ENCODE measurements at places on chromosomes 4 and X.

GRCh38 chr4:38582889-38583470 is 81.0 kb upstream of the KLF3 start:
- no peak for DNase-seq

GRCh38 chr4:77232653-77233052 is 75.6 kb downstream of the CCNG2 start:
- no peak for DNase-seq

GRCh38 chr4:71338846-71339593 is at the start of gene SLC4A4:
TSS of gene SLC4A4 (plus strand) at chr4:71339020.
- DNase-seq = no peak

DNA sequence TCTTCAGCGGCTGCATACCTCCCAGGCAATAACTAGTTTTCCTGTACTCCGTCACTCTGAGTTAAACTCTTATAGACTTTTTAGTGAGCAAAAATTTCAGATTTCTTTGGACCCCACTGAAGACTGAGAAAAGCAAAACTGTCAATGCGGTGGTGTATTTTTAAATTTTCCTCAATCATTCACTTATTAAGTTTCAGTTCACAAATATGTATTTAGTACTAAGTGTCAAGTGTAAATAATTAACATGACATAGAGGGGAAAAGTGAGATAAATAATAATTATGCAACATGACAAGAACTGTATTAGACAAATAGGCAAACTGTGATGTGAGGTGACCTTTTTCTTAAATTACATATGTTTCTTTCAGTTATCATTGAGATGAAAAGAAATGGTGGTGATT is 124.4 kb downstream of the NAF1 start:
- DNase-seq = no peak

- peak; percentile 83 for DNase-seq
These were observed 229.6 kb upstream of the AGTR2 start for GRCh38 chrX:115940888-115941332.

DNA sequence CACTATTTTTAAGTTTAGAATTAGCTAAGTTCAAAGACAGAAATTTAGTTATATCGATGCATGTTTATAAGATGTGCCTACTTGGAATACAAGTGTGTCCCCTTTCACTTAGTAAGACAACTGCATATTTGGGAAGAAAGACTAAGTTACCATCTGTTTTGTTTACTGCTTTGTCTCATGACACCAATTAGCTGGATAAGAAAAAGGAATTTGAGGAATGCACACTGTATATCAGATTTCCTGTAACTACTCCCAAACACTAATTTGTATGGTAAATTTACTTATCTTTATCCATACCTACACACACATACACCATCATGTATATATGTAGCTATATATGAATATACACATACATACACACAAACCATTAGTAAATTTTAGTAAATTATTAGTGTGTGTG is 1442.8 kb upstream of the IGFBP7 start:
- DNase-seq = no peak

GRCh38 chr4:183348706-183349659 is 26.8 kb upstream of the CLDN24 start:
- no peak for DNase-seq

GRCh38 chr4:5162909-5163508 is 111.7 kb downstream of the STK32B start:
- DNase-seq = no peak

- DNase-seq = no peak
These were observed 31.0 kb downstream of the TMSB4X start for GRCh38 chrX:13005661-13006473.

DNA sequence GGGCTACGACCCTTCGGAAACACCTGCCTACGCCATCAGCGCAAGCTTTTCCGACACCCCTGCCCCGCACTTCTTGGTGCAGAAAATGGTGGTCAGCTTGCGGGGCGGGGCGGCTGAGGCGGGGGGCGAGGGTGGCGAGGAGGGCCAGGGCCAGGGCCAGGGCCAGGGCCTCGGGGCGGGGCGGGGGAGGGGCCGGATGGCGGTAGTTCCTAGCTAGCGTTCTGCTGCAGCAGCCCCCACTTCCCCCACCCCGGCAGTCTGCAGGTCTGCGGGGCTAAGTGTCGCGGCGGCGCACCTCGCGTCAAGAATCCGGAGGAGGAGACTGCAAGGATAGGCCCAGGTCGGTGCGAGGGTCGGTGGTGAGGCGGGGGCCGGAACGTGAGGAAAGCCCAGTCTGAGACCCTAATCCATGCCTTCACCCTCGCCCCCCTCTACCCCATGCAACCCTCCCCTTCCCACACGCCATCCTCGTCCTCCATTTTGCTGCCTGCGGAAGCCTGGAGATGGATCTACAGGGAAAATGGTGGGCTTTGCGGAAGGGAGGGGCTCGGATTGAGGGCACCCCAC is 600 bp downstream of the BEX4 start:
- peak; percentile 92 for DNase-seq

GRCh38 chr4:142452161-142452855 is 393.8 kb downstream of the INPP4B start:
- no peak for DNase-seq

GRCh38 chrX:129836827-129837226 is 6.9 kb downstream of the ZDHHC9 start:
- no peak for DNase-seq

- no peak for DNase-seq
These were observed 84.2 kb downstream of the DKK2 start for GRCh38 chr4:106951891-106952290.

DNA sequence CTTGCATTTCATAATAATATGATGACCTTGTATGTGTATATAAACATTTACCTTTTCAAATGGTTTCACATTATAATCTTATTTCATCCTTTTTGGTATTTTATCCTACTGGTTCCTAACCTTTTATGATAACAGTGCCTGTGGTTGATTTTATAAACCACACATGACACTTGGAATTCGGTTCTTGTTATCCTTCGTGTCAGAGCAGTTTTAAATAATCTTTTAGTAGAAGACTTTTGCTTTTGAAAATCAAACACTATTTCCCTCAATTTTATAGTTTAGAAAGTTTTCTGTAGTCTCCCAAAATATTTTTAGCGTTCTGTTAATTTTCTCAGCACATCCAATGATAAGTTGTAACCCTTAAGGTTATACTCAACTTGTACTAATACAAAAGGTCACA is 676.8 kb downstream of the RAPGEF2 start:
- DNase-seq = no peak

GRCh38 chrX:106302304-106302703 is 134.2 kb downstream of the PWWP3B start:
- no peak for DNase-seq

DNA sequence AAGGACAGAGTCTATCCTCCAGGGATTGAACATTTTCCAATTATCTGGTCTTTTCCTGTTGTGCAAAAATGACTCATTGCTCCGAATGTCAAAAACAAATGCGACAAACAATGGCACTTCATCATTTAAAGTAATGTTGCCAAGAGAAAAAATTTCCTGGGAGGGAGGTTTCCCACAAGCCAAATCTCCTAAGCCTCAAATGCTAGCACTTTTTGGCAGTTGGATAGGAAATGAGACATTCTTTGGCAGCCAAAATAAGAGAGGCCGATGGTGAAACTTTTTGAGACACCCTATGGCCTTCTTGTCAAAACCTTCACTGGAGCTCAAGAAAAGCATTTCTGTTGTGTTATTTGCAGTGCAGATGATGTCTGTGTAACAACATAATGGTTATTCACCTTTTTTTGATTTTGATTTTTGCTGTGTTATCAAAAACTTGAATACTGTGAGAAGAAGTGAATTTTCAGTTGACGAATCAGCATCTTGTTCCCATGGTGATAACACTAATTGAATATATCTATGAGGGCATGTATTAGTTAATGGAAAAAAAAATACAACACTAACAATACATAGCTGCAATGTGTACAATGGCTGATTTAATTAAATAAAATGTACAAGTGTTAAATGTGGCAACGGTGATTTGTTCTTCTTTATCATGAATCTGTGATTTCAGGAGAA is 333.8 kb downstream of the ANK2 start:
- DNase-seq = no peak

DNA sequence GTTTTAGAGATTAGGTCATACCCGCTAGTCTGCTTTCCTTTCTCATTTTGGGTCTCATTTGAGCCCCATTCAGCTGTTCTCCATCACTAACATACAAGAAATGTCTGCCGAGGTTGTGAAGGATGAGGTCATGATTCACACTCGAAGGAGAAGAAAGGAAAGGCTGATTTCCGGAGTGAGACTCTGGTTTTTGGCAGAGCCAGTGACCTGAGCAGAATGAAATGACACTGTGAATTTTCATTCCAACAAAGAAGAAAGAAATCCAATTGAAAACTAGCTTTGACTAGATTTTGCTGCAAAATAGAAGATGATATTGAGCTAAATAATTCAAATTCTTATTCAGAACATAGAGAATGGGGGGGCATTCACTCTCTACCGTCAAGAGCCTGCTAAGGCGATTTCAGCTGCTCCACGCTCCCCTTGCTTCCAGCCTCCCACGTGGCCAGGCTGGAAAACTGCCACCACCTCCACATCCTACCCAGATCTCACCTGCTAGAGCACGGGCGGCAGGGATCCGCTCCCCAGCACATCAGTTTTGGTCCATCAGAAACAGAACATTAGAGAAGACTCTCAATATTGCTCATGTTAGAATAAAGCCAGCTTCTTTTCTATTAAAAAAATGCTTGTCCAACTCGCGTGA is 39.0 kb downstream of the F11 start:
- no peak for DNase-seq

- DNase-seq = no peak
These were observed 4.8 kb upstream of the MPP1 start for GRCh38 chrX:154809939-154810665.

- DNase-seq = no peak
These were observed 41.6 kb downstream of the SYNPO2 start for GRCh38 chr4:118930255-118930654.

DNA sequence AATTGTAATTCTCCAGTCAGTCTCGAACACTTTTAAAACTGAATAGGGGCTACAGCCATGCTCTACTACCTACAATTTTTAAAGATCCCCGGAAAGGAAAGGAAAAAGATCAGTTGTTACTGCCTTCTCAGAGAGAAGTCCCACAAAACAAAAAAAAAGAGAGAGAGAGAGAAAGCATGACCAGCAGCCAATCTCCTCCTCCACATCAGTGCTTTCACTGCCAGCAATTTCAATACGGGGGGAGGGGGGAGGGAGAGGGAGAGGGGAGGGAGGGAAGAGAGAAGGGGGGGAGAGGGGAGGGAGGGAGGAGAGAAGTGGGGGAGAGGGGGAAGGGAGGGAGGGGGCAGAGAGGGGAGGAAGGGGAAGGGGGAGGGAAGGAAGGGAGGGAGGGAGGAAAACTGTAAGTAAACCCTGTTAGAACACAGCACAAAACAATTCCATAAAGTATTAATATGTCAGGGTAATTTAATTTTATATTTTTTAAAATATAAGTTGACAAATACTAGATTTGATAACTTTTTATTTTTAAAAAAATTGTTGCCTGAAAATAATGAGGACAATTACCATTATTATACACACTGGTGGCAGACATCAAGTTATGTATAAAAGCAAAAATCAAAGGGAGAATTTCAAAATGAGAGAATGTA is 108.0 kb downstream of the LRBA start:
- no peak for DNase-seq

DNA sequence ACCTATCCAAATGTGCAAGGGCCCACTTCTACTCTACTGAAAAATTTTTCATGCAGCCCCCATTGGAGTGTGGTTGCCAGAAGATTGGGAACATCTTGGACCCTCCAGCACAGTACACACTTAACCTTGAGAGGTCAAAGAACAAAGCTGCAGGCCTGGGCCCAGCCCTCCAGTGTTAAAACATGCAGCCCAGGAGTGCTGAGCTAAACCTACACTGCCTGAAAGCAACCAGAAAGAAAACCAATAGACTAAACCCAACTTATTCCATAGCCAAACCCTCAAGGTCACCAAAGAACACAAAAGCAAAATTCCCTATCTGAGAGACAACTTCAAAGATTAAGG is 47.9 kb downstream of the TECRL start:
- DNase-seq = no peak

DNA sequence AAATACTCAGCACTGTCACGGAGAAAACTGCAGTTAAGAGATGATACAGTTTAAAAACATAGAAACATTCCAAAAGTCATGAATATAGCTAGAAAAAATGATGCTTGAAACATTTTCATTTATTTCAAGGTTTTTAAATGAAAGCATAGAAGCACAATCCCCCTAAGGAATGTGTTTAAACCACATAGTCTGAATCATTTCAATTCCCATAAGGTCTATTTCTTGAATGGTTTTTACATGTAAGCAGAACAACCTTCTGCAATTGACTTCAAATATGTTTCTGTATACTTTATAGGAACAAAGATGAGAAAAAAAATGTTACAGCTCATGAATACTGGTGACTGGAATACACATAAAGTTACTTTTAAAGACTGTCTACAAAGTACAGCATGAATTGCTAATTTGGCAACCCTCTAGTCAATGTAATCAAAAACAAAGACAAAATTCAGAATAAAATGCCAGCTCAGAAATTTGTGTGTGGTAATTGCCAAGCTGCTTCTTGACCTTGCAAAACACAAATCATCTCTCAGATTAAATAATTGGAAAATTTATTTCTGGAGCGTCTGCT is 886.4 kb upstream of the ADGRL3 start:
- DNase-seq = no peak

GRCh38 chr4:101711590-101712260 is 78.8 kb upstream of the BANK1 start:
- no peak for DNase-seq

DNA sequence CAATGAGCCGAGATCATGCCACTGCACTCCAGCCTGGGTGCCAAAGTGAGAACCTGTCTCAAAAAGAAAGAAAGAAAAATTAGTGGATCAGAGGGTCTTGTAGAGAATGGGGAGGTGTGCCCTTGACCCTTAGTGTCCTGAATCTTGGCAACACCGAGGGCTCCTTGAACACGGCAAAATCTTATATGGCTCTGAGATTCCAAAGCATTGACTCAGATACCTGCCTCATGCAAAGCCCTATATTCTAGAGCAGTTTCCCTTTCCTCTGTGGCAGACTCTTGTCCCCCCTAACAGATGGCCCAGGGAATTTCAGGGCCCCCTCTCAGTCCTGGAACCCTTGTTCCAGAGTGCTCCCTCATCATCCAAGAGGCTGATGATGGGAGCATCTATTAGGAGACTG is 6.8 kb downstream of the CLDN2 start:
- DNase-seq = no peak

- no peak for DNase-seq
These were observed 533 bp upstream of the SYAP1 start for GRCh38 chrX:16718824-16719333.

DNA sequence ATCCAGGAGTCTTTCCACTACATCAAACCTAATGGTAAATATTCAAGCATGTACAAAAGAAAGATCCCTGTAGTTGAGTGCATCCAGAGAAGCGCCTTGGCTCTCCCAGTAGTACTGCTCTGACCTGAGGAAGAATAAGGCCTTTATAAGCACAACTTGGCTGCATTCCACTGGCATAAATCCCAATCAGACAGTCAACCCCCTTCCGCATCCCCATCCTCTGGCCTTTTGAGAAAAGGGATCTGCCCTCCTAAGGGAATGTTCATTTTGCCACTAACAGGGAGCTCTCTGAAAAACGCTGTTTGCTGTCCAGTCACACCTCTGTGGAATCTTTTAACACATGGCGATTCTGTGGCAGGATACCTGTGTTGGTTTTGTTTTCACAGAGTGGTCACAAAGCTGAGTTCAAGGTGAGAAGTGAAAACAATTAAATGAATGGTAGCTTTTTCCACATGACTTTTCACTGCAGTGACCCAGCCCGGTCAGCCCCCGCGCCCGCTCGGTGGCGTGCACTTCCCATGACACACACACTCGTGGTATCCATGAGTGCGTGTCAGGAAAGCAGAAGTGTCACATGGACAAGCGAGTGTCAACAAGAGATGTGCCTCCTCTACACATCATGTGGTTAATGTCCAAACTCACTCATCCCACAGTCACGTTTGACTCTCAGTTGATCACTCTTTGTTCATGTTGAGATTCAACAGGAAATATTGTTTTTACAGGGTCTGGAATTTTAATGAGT is 112.2 kb upstream of the ENPP6 start:
- DNase-seq = no peak
